ENCODE measurements at places on chromosomes 11 and 22.

GRCh38 chr11:64268893-64269539 is 15.4 kb downstream of the BAD start:
- no peak for DNase-seq

- DNase-seq = no peak
Measured at GRCh38 chr22:23229646-23230045, 49.3 kb downstream of the BCR start.

GRCh38 chr22:48957311-48957986 is 870.2 kb downstream of the BRD1 start:
- DNase-seq = no peak

DNA sequence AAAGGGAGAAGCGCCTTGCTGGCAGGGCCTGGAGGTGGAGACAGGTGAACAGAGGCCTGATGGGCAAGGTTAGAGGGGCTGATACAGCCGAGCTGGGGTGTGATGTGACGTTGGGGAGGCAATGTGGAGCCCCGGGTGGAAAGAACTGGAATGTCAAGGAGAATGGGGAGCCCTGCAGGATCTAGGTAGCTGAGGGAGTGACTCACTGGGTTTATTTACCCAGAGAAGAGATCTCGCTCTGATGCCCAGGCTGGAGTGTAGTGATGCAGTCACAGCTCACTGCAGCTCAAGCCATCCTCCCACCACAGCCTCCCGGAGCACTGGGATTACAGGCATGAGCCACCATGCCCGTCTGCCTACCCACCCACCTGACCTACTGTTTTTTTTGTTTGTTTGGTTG is 1.9 kb upstream of the CYB5R3 start:
- DNase-seq = no peak

GRCh38 chr11:77223797-77224196 is 77.7 kb downstream of the GDPD4 start:
- DNase-seq = no peak

DNA sequence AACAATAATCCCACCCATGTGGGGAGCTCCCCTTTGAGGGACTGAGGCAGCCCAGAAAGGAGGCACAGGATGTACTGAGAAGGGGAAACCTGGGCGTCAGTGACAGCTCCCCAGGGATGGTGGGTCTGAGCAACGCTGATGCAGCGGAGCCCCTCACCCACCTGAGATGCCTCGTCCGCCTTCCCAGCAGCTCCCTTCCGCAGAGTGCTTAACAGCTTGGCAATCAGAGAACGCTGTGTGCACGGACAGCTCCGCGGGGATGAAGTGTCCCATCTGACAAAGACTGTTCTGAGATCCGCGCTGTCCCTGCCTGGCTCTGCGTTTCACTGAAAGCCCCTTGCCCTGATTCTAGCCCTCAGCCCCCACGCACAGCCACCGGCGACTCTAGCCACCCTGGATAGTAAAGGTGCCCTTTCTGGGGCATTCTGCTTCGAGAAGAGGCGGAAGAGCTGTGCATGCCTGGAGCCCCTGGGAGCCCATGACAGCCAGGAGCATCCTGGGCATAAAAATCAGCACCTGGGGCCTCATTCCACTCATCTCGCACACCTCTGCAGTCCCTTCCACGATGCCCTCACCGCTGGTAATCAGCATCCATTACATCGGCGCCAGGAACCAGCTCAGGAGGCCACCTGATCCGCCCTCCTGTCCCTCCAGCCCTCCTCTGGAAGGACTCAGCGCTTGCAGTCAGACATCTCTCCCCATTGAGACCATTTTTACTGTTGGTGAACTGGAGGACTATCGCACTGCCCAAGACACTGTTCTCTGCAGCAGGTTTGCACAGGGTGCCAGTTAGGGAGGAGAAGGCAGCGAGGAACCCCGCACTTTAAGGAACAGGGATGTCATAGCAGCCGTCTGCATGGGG is 10.7 kb downstream of the KCNJ5 start:
- DNase-seq = no peak

DNA sequence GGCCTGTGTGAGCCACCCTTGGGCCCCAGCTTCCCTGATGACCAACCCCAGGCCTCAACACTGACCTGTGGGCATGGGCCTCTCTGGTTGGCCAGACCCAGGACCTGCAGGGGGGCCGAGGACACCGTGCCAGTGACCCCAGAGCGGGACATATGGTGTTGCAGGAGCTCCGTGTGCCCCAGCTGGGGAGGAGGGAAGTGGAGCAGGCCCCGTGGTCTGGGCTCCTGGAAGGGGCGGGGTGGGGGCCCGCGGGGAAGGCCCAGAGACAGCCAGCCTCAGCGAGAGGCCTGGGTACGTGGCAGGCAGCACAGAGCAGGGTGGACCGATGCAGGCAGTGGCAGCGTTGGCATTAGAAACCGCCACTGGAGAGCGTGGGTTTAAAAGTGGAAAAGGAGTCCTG is 22.2 kb downstream of the MUC6 start:
- DNase-seq = no peak

- no peak for DNase-seq
Measured at GRCh38 chr11:79101656-79102055, 339.2 kb downstream of the TENM4 start.

DNA sequence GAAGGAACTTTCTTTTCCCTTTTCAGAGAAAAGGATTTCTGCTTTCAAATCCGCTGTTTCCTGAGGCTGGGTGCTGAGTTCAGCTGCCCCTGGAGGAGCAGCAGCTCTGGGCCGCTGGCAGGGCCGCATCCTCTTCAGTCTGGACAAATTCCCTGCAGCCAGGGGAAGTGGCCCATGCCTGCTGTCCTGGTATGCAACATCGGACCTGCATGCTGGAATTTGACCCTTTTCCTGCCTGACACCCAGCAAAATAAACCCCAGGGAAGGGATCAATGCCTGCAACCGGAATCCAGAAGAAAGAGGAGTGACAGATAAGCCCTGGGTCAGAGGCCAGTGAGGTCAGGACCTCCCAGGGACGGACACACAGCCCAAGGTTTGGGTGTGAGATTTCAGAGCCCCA is 54.1 kb upstream of the LINC01488 start:
- no peak for DNase-seq

DNA sequence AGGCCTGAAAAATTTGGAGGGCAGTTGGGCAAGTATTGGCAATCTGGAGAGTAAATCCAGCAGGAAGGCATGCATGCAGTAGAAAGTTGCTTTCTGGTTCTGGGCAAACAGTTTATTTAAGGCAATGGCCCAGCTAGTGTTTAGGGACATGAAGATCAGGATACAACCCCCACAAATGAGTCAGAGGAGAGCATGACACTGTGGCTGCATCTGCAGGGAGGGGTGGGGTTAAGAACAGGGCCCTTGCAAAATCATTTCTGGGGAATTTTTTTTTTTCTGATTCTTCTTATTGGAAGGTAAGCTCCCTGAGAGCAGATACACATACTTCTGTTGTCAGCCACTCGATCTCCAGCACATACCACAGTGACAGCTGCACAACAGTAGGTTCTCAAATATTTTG is 61.1 kb downstream of the FDX1 start:
- no peak for DNase-seq
